Ureter (tissue), 1 donor: ENCODE measurements at places on chromosomes 5 and 9. TPM values are rescaled to one million over a fixed set of nuclear protein-coding genes. Genes with fewer than 3 reads are reported as not detected.

GRCh38 chr5:53017383-53017782 lies 28.2 kb downstream of the ITGA2 start:
- no peak for DNase-seq

DNA sequence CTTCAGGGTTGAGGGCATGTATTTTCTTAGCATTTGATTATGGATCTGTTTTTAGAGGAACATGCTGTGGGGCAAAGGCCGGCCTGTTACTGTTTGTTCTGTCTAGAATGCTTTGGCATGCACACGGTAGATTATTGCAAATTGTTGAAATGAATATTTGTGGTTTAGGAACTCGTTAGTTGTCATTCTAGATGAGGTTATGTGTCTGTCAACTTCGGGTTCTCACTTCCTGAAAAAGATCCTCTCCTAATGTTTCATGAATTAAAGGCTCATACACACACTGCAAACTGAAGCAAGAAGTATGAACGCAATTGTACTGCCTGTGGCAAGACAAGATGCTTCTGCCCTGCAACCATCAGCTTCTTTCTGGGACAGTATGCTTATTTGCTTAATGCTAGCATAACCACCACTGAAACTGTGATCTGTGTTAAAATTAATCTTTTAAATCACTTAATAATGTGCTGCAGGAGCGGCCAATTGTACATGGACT lies 99.6 kb downstream of the BASP1 start:
- DNase-seq = no peak

Gene RGS7BP
- total RNA-seq = 7.5 TPM

Gene PTPRD
- total RNA-seq = 20.9 TPM

Gene GABRA1
- total RNA-seq = not detected

GRCh38 chr5:21711866-21712758 lies 1141.0 kb downstream of the CDH12 start:
- DNase-seq = no peak

Gene C9orf153
- total RNA-seq = 0.36 TPM

GRCh38 chr5:131252824-131253171 lies 11.1 kb upstream of the CDC42SE2 start:
- DNase-seq = peak; percentile 62

- DNase-seq = no peak
Measured at GRCh38 chr5:127810707-127811490, 107.7 kb downstream of the CCDC192 start.

DNA sequence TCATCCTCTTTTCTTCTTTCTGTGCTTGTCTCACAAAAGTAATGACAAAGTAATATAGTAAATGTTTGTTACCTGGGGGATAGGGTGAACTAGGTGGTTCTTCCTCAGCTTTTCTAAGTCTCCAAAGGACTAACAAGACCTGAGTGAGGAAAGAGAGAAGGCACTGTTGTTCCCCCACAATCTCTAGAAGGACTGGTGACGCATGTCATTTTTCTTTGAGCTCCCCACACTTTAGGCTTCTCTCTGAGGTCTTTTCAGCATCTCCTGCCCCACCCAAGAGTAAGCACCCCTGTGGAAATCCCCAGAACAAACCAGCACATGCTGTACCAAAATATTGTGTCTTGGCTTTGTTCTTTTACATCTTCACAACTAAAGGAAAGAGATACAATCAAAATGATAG lies 2.4 kb upstream of the IL7R start:
- no peak for DNase-seq

Gene PHF24
- 1.7 TPM for total RNA-seq

DNA sequence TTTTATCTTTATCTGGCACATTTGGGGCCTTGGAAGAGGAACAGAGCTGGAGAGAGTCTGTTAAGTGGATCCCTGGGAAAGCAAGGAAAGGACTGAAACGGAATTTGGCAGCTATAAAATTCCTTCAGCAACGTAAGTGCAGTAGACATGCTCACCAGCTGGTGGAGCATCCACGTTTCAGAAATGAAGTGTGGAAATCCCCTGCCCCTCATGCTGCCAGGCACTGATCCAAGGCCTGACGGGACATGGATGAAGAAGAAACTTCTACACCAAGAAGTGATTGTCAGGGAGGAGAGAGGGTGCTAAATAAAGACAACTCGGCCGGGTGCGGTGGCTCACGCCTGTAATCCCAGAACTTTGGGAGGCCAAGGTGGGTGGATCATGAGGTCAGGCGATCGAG lies 209.3 kb downstream of the ROR2 start:
- no peak for DNase-seq

GRCh38 chr9:86471171-86471815 lies 117.1 kb upstream of the TUT7 start:
- DNase-seq = no peak

DNA sequence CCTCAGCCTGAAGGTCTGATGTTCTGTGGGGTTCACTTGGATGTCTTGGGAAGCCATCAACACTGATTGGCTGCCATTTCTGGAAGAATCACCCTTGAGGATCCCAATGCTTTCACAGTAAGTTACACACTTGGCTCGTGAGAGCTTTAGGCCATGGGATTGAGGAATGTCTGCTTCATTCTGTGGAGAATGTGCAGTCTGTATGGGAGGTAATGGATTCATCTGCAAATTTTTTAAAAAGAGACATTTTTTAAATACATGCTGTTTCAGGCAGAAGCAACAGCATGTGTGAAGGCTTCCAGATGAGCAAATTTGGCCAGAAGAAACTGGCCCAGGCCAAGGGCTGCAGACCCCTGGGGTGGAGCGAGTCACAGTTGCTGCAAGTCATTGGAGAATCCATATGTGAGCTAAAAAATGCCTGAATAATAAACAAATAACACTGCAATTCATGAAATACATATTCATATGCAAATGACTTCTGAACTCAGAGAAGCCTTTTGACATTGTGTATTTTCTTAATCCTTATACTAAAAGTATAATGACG lies 146.3 kb upstream of the RASEF start:
- no peak for DNase-seq

DNA sequence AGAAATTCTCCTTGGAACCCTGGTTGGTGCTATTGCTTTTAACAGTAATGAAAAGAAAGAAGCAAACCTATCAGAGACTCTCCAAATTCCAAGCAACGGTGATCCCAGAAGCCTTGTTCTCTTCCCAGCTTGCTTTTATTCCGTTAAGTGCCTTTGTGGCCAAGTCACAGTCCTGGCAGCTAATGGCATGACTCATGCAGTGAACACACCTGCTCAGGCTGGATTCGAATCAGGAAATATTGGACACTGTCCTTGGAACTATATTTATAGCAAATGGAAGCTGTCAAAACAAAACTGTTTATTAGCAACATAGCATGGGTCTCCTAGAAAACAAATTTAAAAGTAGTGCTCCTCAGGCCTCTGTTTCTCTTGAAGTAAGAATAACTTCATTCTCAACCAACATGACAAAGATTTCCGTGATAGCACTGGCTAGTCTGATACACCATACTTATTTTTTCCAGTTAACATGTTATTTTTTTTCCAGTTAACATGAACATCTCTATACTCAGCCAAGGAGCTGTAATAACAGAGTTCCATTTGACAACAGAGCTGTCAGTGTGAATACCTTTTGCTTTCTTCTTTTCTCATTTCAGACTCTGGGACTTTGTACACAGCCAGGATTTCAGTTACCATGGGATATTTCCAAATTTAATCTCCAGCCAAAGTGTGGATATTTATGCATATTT lies 502.4 kb downstream of the GADD45G start:
- no peak for DNase-seq

- DNase-seq = no peak
Measured at GRCh38 chr5:164346785-164347630, 841.6 kb downstream of the MAT2B start.

DNA sequence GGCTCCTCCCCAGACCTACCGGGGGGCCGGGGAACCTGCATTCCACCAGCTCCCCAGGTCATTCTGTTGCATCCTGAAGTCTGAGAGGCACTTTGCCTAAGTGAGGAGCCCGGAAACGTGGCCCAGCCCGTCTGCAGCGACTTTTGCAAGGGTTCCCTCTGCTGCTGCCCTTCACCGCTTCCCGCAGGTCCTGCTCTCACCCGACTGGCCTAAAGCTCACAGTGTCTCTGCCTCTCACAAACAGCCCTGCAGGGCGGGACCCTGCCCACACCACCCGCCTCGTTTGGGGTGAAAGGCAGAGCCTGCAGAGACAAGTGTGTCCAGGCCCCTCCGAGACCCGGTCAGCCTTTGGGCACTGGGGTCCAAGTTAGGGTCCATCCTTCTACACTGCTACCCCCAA lies 9.5 kb upstream of the WDR5 start:
- no peak for DNase-seq

DNA sequence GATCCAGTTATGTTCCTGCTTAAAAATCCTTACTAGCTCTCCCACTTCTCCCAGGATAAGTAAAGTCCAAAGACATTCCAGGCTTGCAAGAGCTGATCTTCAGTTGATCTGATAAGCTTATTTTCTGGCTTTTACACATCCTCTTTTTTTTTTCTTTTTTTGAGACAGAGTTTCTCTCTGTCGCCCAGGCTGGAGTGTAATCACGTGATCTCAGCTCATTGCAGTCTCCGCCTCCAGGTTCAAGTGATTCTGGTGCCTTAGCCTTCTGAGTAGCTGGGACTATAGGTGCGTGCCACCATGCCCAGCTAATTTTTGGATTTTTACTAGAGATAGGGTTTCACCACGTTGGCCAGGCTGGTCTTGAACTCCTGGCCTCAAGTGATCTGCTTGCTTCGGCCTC lies 37.3 kb upstream of the PTPN3 start:
- no peak for DNase-seq

GRCh38 chr5:156271569-156271968 lies 55.4 kb upstream of the SGCD start:
- no peak for DNase-seq

- DNase-seq = no peak
Measured at GRCh38 chr9:35774907-35775635, 16.3 kb upstream of the NPR2 start.

GRCh38 chr9:97808972-97809371 lies 44.1 kb upstream of the FOXE1 start:
- no peak for DNase-seq
